Stimulated activated CD4-positive, alpha-beta T cell treated with anti-CD3 and anti-CD28 coated beads, Interleukin-15, amount 100 ng/mL, for 48 hours (primary cell): ENCODE measurements at places on chromosomes 1 and 21.

- no peak for DNase-seq
These were observed 120.6 kb downstream of the CRYAA start for GRCh38 chr21:43289442-43289841.

- no peak for DNase-seq
These were observed 18.8 kb downstream of the SRSF11 start for GRCh38 chr1:70239940-70240339.

DNA sequence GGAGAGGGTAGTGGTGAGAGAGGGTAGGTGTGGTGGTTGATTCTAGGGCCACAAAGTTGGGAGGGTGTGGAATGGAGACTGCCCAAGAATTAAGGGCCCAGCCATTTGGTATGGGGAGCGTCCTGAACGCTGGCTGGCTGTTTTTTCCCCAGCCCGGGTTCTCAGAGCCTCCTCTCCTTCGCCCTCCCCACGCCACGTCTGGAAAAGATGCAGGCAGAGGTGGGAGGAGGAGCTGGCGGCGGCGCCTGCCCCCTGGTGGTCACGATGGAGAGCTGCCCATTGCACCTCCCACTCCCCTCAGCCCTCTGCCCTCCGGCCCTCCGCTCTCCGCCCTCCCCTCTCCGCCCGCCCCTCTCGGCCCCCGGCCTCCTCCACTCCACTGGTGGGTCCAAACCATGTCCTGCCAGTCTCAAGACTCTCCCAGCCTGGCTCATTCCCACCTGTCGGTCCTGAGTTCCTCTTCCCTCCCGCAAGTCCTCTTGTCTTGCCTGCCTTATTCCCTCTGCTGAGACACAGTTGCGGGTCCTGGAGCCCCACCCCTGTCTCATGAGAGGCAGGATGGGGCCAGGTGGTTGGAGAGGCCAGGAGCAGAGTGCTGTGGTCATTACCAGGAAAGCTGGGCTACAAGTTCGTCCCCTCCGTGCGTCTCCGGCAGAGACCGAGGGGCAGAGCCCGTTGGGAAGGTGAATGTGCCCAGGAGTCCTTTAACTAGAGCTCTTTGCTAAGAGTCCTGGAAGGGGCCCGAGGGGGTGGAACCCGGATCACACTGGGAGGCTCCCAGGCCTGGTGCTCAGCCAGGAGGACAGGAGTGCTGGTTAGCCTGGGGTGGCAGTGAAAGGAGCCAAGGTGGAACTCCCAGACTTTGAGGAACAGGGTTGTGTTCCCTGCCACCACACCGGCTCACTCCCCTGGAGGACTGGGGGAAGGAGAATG lies 22.6 kb downstream of the ETNK2 start:
- DNase-seq = peak; percentile 48

DNA sequence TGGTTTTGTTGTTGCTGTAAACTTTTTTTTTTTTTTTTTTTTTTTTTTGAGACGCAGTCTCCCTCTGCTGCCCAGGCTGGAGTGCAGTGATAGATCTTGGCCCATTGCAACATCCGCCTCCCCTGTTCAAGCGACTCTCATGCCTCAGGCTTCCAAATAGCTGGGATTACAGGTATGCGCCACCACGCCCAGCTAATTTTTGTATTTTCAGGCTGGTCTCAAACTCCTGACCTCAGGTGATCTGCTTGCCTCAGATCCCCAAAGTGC lies 78.9 kb upstream of the SLC45A1 start:
- DNase-seq = no peak
